ENCODE measurements at places on chromosomes 13 and 19.

DNA sequence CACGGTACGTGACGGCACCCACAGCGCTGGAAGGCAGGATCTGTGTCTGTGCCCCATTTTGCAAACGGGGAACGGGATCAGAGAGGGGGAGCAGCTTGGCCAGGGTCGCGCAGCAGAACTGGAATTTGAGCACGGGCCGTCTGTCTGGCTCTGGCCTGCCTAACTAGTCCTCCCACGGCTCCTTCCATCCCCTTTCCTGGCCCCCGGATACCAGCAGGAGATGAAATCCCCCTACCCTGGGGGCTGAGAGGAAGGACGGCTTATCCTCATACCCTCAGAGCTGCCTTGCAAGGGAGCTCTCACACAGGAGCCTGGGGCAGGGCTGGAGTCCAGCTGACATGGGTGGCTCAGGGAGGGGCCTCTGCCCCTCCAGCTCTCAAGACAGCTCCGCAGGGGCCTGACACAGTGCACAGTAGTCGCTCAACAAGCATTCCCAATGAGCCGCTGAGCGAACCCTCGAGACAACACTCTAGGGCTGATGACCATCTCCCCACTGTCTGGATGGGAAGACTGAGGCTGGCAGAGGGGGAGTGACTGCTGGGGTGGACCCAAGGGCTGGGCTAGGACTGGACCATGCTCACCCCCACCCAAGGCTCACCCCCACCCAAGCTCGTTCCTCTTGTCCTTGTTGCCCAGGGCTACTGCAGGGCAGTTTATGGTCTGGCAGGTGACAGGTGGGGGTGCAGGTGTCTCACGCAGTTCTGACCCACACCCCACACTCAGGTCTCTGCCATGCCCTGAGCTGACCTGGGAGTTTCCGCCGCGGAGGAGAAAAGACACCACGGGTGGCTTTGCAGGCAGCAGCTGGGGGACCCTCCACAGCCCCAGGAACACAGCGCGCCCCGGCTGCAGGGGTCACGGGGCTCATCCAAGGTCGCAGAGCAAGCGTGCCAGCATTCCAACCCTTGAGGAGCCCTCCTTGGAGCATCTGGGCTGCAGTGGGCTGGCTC is 4.0 kb downstream of the ZBTB7A start:
- DNase-seq, result no peak

GRCh38 chr13:91400063-91400399 is 1.6 kb downstream of the GPC5 start:
- no peak for DNase-seq

DNA sequence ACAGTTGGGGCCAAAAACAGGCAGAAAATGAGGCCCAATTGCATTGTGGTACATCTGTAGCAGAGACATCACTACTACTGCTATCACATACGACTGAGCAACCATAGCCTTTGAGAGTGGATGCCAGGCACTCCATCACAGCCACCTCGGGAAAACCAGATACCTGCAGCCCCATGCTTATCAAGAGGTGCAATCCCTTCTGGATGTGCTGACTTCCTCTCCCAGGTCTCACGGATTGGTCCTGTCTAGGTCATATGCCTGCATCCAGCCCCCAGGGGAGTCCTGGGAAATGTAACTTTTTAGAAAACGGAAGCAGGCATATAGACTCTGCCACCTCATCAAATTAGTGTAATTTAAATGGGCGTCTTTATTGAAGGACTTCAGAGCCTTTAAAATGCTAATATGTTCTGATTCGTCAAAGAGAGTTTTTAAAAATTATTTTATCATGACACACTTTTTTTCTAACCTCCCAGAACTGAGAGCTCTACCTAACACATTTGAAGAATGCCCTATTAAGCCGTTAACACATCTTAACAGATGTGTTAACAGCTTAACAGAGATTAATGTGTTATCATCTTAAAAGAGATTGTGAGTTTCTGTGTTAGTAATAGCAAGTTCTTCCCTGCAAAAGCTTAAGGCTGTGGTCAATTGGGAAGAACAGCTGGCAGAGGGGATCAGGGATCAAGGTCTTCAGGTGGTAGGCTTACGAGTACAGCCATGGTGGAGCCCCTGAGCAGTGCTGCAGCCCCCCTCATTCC is 63.9 kb downstream of the DLEU7 start:
- no peak for DNase-seq

DNA sequence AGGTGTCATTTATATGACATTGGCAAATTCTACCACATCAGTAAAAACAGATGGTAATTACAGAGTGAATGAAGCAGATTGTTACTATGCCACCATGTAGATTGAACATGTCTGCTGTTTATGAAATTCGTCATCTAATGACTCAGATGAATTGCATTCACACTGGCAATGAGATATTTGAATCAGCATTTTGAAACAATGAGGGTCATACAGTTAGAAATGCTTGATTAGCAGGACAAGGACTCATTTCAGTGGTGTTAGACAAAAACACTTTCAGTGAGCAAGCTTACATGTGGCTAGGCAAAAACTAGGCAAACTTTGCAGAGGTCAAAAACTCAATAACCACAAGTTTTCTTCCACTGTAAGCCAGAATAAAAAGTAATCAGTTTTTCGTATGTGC is 1165.0 kb downstream of the SLITRK1 start:
- no peak for DNase-seq

DNA sequence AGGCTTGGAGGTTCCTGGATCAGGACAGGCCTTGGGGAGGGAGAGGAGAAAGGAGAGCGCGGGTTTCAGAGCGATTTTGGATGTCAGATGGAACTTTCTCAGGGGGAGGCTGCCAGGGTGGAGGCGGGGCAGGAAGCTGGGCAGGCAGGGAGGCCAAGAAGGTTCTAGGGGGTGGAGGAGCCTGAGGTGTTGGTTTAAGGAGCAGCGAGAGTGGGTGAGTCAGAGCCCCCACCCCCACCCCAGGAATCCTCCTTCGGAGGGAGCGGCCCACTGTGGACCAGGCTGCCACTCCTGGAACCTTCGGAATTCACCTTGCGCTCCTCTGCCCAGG is 15.9 kb upstream of the NOP53 start:
- DNase-seq, result no peak

GRCh38 chr13:41352935-41353840 is 42.1 kb downstream of the NAA16 start:
- peak; percentile 0 for DNase-seq
